Stimulated activated CD4-positive, alpha-beta T cell treated with anti-CD3 and anti-CD28 coated beads, TNF-alpha, amount 100 ng/mL, for 1 hour (primary cell): ENCODE measurements at places on chromosomes 11 and 22.
A peak's percentile ranks its signal among the peaks of the same experiment; 100 is the strongest.

GRCh38 chr22:35587447-35587870 lies 29.7 kb downstream of the MB start:
- DNase-seq: no peak

DNA sequence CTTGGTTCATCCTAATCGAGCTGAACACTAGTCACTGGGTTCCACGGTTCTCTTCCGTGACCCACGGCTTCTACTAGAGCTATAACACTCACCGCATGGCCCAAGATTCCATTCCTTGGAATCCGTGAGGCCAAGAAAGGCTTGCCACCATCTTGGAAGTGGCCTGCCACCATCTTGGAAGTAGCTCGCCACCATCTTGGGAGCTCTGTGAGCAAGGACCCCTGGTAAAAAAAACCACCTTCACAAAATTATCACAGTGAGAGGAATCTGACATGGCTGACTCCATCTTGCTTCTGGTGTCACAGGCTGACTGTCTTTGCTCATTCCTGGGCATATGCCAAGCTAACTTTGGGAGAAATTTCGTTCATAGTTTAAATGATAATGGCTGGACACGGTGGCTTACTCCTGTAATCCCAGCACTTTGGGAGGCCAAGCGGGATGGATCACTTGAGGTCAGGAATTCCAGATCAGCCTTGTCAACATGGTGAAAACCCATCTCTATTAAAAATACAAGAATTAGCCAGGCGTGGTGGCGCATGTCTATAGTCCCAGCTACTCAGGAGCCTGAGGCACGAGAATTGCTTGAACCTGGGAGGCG lies 18.9 kb upstream of the KCTD14 start:
- DNase-seq: no peak

DNA sequence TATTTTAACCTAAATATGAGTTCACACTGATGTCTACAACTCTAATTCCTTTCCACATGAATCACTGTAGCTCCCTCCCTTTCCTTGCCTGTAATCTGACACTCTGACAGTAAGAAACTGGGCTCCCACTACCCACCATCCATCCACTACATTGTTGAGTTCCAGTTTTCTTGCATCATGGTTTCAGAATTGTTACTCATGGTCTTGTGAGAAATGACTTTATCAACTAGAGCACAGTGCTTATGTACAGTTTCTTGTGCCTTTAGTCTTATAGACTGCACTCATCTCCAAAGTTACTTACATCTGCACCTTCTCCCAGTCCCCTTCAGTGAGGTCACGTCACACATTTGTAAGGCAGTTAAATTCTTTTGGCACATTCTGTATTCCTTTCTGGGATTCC lies 78.6 kb downstream of the RTL6 start:
- DNase-seq: no peak

- DNase-seq: no peak
Measured at GRCh38 chr22:28017859-28018258, 98.8 kb upstream of the PITPNB start.

GRCh38 chr11:76734456-76735420 lies 48.4 kb upstream of the TSKU start:
- no peak for DNase-seq

DNA sequence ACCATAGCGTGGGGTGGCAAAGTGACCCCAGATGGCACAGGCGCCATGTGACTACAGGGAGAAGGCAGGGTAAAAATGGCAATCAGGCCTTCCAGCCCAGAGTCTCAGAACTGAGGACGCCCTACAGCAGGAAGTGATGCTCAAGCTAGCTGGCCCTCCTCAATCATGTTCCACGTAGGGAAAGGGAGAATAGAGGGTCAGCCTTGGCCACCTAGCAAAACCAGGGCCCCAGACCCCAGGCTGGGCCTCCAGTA lies 978 bp upstream of the ANKRD13D start:
- no peak for DNase-seq

- DNase-seq: no peak
Measured at GRCh38 chr11:9716275-9717039, 52.6 kb downstream of the SWAP70 start.

- no peak for DNase-seq
Measured at GRCh38 chr22:46619830-46620501, at the start of gene GRAMD4. GRAMD4 (plus strand) TSS chr22:46620386; CDS start chr22:46626800, 6,414 bp downstream.

DNA sequence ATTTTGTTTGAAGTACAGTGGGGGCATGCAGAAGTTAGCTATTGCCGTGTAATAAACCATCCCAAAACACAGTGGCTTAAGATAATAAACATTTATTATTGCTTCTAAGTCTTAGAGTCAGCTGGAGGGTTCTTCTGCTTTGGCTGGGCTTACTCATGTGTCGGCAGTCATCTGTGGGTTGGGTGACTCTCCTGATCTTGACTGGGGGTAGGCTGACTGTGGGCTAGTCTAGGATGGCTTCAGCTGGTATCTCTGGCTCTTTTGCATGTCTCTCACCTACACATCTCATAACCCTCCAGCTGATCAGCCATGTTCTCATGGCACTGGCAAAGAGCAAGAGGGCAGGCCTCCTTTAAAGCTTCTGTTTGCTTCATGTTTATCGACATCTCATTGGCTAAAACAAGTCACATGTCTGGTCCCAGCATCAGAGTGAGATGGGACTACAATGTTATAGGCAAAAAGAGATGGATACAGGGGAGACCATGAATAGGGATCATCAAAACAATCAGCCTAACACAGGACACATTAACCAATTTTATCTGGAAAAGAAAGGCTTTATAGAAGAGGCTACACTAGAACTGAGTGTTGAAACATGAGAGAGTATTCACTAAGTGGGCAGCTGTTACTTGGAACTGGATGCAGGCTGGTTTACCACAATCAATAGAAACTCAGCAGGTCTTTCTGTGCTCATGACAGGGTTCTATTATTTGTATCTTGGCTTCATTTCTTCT lies 5.1 kb downstream of the LRRC51 start:
- no peak for DNase-seq

GRCh38 chr22:38177926-38178604 lies 3.6 kb downstream of the PLA2G6 start:
- DNase-seq: no peak

DNA sequence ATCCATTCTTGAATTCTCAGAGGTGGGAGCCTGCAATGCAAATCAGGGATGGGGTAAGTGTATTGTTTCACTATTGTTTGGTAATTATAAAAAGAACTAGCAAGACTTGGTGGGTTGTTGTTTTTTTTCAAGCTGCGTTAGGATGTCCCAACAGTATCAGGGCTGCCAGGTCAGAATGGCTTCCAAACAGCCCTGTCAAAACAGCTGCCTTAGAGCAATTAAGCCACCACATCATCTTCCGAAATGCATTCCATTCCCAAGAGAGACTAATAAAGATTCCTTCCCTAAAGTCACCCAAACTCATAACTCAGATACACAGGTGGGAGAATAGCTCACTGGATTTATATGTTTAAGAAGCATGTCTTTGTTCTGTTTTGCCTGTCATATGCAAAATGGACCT lies 23.5 kb downstream of the BBOX1 start:
- DNase-seq: no peak

- DNase-seq: no peak
Measured at GRCh38 chr22:27554841-27555456, 246.6 kb downstream of the MN1 start.

DNA sequence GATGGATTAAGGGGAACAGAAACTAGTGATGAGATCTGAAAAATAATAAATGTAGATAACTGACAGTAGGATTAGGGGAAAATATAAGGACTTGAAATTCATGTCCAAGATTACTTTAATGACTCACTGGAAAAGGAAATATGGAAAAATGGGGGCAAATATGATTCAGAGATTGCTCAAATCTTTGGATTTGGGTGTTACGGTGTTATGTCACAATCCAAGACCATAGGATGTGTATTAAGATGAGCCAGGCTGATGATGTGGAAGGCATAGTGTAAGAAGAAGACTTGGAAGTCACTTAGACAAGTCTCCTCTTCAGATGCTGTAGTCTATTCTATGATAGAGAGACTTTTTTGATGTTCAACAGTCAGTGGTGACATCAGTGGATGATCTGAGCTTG lies 323.7 kb downstream of the LUZP2 start:
- DNase-seq: no peak

- DNase-seq: no peak
Measured at GRCh38 chr11:31237819-31238760, 131.4 kb downstream of the DCDC1 start.

DNA sequence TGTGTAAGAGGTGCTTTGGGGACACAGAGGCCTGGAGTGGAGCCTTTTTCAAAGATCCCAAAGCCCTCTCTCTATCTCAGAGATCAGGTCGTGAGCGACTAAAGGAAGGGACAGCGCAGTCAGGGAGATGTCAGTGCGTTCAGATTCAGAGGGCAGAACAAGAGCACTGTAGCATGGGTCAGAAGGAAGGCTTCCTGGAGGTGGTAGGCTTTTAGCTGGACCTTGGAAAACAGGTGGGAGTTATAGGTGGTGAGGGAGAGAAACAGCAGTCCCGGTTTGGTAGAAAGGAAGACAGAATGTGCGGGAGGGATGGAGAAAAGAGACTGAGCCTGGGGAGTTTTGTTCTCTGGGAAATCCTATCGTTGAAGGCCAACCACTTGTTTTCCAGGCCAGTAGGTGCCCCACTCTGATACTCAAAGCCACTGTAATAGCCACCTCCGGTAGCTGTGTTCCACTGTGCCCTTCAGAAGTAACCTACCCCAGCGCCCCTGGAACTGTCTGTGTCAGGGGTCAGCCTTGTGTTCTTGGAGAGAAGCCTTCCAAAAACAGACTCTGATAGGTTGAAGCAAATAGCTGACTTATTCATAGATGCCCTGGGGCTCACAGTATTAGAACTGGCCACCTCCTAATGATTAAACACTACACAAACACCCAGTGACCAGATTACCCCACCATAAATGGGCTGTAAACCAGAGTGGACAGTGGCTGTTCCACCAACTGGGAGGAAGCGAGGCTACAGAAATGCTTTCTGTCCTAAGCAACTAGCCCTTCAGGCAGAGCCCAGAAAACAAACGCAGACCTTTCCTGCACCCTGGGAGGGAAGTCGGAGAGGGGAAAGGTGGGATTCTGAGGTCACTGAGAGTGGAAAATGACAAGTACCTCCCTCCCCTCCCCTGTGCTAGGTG lies 157.7 kb downstream of the DBX1 start:
- DNase-seq: no peak

- DNase-seq: no peak
Measured at GRCh38 chr22:48428631-48429371, 1398.9 kb downstream of the BRD1 start.

GRCh38 chr11:109075976-109076375 lies 346.0 kb upstream of the C11orf87 start:
- no peak for DNase-seq

DNA sequence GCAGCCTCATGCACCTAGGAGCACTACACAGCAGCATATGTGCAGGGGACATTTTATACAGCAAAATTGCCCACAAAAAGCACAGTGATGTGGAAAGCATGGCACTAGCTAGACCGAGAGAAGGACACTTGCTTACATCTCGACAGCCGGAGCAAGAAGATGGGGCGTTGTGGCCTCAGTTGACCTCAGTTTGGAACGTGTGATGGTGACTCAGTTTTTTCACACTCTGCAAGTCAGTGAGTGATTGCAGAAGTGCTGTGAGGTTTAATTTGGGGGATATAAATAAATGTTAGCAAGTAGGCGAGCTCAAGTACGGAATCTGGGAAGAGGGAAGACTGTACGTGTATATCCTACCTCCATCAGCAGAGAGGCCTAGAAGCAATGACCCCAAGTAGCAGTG lies 23.3 kb downstream of the LRP5 start:
- no peak for DNase-seq

DNA sequence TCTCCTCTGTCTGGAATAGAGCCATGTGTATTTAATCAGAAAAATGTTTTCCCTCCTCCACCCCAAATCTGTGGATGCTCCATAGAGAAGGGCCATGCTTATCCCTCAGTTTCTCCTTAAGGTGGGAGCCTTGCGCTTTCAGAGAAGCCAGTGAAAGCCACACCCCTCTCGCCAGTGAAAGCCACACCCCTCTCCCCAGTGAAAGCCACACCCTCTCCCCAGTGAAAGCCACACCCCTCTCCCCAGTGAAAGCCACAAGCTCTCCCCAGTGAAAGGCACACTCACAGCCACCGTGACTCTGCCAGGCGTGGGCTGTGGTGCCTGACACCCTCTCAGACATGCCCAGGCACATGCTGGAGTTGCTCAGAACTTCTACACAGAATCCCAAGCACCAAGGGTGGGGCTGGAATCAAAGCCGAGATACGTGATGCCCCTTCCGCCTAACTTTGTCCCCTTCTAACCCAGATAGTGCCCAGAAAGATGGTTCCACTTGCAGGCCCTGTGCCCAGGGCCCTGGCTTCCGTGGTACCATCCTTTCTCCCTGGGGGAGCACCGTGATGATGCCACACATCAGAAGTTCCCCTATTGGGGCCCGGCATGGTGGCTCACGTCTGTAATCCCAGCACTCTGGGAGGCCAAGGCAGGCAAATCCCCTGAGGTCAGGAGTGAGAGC lies 16.5 kb upstream of the PRR5 start:
- DNase-seq: peak; percentile 61

GRCh38 chr11:45621588-45621987 lies 43.8 kb downstream of the CHST1 start:
- DNase-seq: no peak

GRCh38 chr11:25838918-25839625 lies 492.9 kb upstream of the ANO3 start:
- no peak for DNase-seq

- DNase-seq: no peak
Measured at GRCh38 chr11:103881584-103881983, 154.9 kb upstream of the DDI1 start.

GRCh38 chr11:12420040-12420439 lies 42.7 kb downstream of the PARVA start:
- no peak for DNase-seq

DNA sequence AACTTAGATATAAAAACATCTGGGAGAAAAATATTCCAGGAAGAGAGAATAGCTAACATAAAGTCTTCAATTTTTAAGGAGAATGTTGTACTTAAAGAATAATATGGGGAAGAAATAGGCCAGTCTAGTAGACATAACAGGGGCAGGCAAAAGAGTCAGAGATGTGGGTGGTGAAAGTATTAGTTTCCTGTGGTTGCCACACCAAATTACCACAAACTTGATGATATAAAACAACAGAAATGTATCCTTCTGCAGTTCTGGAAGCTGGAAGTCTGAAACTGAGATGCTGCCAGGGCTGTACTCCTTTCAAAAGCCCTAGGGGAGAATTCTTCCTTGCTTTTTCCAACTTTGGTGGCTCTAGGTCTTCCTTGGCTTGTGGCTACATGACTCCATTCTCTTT lies 1309.7 kb downstream of the LRRC4C start:
- DNase-seq: no peak

DNA sequence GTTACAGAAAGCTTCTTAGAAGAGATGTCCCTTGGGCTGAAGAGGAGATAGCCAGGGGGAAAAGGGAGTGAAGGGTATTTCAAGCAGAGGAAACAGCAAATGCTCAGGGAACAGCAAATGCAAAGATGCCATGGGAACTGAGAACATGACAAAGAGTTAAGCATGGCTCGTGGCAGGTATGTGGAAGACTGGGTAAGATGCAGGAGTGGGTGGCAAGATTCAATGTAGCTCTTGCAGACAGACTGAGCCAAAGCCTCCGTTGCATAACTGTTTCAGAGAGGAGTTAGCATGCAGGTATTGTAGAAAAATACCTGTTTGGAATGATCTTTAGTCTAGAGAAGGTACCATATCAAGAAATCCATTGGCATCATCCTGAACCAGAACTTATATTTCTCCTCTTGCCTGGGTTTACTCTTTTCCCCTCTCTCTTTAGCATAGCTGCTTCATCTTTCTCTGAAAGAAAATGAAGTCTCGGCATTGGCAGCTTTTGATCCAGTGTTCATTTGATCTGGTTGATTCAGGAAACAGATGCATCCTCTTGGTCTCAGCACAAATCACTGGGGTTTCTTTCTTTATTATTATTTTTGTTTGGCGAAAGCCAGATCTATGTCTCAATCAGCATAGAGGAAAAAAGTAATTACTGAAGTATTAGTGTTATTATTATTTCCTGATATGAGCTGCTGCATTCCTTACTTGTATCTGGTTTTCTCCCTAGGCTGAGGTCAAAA lies 41.7 kb upstream of the NUP160 start:
- DNase-seq: no peak
